ENCODE measurements at places on chromosomes 13 and 19.

DNA sequence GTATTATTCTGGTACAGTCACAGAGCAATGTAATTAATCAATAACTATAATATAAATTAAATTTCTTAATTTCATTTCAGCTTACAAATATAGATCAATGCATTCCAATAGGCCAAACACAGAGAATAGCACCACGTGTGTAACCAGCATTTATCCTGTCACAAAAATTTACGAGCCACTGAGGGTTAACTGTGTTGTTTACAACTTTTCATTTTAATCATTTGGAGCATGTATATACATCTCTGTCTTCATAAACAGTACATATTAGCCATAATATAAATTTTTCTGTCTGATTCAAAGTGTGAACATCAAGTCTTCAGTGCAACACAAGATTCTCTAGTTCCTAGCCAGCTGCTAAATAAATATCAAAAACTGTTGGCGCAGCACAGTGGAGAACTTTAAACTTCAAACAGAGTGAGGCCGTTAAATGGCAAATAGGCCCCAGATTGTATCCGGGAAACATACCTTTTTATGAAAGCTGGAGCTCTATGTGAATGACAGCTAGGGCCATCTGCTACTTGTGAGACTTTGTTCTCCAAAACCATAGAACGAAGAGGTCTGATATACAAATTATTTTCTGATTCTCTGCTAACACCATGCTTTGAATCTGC is 105.1 kb downstream of the TBC1D4 start:
- no peak for DNase-seq

DNA sequence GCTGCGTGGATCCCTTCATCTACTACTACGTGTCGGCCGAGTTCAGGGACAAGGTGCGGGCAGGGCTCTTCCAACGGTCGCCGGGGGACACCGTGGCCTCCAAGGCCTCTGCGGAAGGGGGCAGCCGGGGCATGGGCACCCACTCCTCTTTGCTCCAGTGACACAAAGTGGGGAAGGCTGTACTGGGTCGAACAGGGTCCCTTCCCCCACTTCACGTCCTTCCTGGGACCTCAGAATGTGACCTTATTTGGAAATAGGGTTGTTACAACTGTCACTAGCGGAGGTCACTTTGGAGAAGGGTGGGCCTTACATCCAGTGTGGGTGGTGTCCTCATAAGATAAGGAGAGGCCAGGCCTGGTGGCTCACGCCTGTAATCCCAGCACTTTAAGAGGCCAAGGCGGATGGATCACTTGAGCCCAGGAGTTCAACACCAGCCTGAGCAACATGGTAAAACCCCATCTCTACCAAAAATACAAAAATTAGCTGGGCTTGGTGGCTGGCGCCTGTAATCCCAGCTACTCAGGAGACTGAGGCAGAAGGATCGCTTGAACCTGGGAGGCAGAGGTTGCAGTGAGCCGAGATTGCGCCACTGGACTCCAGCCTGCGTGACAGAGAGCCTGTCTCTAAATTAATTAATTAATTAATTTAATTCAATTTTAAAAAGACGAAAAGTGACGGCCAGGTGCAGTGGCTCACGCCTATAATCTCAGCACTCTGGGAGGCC is 1.8 kb downstream of the F2RL3 start:
- DNase-seq, result no peak

GRCh38 chr19:31983647-31984046 is 361.8 kb upstream of the ZNF507 start:
- no peak for DNase-seq

DNA sequence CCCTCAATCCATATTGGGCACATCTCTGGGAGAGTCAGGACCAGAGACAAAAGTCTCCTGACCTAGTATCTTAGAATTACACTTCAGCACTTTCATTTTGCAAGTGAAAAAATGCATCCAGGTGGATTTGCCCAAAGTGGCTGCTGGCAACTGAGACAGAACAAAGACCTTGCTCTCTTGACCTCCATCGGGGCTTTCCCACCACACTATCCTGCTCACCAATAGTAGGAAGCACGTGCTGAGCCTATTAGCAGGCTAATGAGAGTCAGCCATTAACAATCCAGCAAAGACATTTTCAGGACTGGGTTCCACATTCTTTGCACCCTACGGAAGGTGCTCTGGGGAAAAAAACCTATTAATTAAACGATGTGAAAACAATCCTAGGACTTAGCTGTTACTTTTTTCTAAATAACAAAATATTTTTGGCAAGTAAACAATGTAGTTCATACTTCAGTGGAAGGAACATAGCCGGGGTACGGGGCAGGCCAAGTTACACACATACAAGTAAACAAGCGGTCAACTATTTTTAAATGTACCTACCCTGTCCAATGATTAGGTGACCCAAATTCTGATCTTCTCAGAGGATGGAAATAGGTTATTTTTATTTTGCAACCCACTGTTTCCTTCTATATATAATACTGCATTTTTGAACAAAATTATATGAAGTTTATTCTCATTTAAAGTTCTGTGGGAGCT is 78.6 kb downstream of the CDADC1 start:
- DNase-seq, result no peak

- DNase-seq, result peak; percentile 54
These were observed 218.0 kb upstream of the SERP2 start for GRCh38 chr13:44155422-44156293.

- DNase-seq, result peak; percentile 93
These were observed 7.1 kb downstream of the ARID3A start for GRCh38 chr19:932648-933552.

DNA sequence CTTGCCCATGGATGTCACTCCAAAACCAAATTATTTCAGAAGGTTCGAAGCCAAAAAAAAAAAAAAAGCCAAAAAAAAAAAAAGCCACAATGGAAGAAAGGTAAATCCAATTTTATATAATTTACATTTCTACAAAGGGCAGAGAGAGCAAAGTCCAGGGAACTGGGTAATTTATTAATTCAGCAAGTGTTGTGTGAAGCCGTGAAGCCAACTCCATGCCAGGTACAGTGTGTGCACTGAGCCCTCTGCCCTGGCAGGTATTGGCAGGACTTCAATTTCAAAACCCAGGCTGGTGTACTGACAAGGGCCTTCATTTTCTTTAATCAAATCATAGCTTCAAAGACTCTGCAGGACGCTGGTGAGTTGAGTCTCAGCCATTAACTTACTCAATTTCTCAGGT is 5.5 kb upstream of the RFPL4A start:
- no peak for DNase-seq
